ENCODE measurements at places on chromosomes 1 and 21. TPM values are rescaled to one million over a fixed set of nuclear protein-coding genes. Genes with fewer than 3 reads are reported as not detected.

- DNase-seq, result peak; percentile 42
Observed at GRCh38 chr1:97903626-97904025, 17.2 kb downstream of the DPYD start.

DNA sequence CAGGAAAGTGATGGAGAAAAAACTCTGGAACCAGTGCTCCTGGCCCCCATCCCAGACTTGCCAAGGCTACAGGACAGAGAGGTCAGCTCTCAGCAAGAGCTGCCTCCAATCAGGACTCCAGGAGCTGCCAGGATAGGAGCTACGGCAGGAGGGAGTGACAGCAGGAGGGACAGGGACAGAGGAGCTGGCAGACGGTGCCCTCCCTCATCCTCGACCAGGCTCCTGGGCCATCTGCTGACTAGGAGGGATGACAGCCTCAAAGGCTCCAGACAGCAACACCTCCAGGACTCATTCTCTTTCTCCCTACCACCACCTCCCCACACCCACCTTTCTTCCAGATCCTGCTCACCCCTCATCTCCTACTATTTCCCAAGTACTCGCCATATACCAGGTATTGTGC lies 22.7 kb downstream of the DLGAP3 start:
- DNase-seq, result no peak

- no peak for DNase-seq
Observed at GRCh38 chr1:180282401-180283044, 52.5 kb downstream of the LHX4 start.

- no peak for DNase-seq
Observed at GRCh38 chr1:222975472-222976122, 160.8 kb downstream of the DISP1 start.

DNA sequence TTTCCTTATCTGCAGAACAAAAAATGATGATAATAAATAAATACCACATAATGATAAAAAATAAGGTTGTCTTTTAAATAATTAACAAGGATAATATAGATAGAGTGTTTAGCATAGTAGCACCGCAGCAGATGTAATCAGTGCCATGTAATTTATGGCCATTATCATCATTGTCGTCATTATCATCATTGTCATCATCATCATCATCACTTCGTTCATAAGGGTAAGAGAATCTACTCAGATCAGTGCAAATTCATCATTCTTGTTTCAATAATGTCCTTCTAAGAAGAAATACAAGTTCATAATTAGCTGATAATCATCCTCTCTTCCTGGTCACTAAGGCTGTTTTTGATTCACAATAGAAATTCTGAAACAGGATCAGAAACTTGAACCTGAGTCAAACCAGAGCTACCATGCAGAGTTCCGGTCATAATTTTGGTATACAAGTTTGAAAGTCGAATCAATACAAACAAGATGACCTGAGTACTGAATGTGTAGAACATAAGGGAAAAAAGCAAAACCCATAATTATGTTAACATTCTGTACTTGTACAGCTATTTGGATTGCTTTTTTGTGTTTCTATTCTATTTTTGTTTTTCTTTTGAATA lies 172.0 kb downstream of the LRRC40 start:
- DNase-seq, result no peak

DNA sequence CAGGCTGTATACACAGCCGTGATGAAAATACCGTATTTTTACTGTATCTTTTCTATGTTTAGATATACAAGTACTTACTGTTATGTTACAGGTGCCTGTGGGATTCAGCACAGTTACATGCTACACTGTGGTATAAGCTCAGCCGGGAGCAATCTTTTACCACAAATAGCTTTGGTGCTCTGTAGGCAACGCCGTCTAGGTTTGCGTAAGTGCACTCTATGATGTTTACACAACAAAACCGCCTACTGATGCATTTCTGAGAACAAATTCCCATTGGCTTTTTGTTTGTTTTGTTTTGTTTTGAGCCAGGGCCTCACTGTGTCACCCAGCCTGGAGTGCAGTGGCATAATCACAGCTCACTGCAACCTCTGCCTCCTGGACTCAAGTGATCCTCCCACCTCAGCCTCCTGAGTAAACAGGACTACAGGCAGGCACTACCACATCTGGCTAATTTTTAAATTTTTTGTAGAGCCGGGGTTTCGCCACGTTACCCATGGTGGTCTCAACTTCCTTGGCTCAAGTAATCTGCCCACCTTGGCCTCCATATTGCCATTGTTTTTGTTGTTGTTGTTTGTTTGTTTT lies 81.0 kb downstream of the SCCPDH start:
- DNase-seq, result no peak

Gene MR1
- 4.0 TPM for total RNA-seq

Gene OR2W3
- not detected for total RNA-seq

Gene CELA3A
- total RNA-seq, result not detected

Gene ARHGEF16
- total RNA-seq, result 0.51 TPM

Gene OR2T33
- total RNA-seq, result not detected

All from dermis blood vessel endothelial cell (primary cell).